Stimulated activated CD4-positive, alpha-beta T cell treated with anti-CD3 and anti-CD28 coated beads, Interleukin-12 subunit alpha, Interleukin-12 subunit beta, amount 100 ng/mL, for 4 hours (primary cell): ENCODE measurements at places on chromosomes 4 and X.

DNA sequence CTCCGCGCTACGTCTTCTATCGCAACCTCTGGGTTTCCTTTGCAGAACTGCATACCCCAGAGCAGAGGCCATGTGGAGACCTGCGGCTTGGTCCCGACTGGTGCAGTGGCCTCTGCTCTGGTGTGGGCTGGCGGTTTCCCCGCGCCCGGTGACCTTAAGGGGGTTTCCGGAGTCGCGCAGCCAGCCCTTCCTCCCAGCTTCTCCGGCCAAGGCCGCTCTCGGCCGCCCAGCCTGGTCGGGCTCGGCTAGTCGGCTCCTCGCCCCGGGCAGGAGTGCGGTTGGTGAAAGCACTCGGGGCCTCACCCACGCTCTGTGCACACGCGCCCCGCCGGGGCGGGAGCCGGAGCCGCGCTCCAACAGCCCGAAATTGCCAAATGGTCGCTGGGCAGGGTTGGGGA lies 84.9 kb downstream of the BCOR start:
- DNase-seq = no peak

GRCh38 chr4:89563431-89563830 lies 255.8 kb upstream of the GPRIN3 start:
- no peak for DNase-seq

DNA sequence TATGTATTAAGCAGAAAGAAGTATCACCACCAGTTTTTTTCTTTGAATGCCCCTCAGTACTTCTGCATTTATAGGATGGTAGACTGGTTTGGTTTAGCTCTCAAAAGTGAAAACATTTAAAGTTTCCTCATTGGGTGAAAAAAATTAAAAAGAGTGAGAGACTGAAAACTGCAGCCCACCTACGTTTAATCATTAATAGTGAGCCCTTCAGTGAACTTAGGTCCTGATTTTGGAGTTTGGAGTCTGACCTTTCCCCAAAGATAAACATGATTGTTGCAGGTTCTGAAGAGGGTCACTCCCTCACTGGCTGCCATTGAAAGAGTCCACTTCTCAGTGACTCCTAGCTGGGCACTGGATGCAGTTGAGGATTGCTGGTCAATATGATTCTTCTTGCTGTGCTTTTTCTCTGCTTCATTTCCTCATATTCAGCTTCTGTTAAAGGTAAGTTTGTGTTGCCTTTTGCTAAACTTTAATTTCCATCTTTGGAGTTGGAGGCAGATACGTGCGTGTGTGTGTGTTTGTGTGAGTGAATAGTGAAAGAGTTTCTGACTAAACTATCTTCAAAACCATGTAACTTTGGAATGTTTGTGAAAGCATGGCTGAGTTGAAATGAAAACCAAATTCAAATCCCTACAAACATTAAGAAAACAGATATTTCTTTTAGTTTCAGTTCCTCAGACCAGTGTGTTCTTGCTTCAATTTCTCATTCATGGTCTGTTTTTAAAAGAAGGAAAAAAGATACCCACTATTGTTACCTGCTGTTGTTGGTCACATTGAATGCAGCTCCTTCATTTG lies at the start of gene MTTP:
Gene MTTP (plus strand): TSS at position 295 of the 795 bp plus-strand sequence. CDS start 86 bp downstream, at position 381.
- DNase-seq = no peak

DNA sequence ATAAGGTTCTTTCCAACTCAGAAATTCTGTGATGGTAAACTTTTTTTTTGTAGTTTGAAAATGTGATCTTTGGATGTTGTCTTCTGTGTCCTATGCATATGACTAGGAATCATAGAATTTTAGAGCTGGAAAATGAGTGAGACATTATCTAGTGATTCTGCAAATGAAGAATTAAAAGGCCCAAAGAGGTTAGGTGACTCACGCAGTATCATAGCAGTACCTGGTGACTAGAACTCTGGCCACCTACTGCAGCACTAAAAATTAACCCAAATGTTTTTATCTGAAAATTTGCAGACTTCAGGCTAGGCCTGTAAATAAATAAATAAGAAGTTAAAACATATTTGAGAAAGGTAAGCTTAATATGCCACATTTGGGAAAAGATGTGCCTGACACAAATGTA lies 52.8 kb downstream of the NFKB1 start:
- no peak for DNase-seq

GRCh38 chr4:7511525-7511924 lies 76.8 kb upstream of the PSAPL1 start:
- DNase-seq = no peak

GRCh38 chr4:146478009-146478408 lies 43.7 kb downstream of the SLC10A7 start:
- DNase-seq = no peak

DNA sequence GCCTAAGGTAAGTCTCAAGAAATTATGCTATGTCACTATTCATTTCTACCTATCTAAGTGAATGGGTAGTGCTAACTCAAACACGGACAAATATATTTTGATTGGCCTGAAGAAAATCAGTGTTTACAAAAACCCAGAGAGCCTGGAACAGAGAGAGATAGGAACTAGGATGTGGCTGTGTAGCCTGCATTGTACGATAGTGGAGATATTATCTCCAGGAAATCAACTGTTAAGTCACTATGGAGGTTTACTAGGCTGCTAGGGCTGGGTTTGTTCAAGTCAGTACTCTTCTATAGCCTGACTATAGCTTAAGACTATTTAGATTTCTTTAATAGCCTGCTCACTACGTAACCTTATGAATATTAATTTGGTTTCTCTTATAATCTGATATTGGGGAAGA lies 127.9 kb downstream of the TACR3 start:
- no peak for DNase-seq

- no peak for DNase-seq
Observed at GRCh38 chr4:87669373-87669772, 19.3 kb downstream of the DMP1 start.

GRCh38 chr4:53644607-53645006 lies 53.3 kb upstream of the LNX1 start:
- DNase-seq = no peak

DNA sequence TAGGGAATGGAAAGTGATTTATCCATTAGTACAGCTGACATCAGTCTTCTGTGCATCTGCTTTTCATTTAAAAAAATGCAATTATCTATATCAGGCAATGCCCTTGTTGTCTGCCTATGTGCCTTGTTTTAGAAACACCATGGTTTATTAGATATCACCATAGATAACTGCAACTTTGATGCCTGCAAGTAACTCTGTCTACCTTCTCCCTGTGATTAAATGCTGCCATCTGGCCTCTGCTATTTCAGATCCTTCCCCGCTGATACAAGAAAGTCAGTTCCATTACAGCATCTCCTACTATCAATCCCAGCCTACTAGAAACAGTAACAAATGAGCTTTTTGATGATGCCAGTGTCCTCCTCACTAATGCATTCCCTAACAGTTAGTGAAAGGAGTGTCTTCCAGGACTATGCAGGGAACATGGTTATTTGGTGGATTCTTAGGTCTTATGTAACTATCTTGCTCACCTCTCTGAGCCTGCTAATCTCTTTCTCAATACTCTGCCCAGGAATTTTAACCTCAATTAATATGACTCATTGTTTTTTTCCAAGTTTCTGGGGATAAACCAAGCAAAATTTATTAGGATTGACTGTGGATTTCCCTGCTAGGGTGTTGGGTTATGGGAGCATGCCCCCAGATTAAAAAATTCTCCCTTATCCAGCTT lies 444.9 kb downstream of the RAPGEF2 start:
- DNase-seq = no peak

DNA sequence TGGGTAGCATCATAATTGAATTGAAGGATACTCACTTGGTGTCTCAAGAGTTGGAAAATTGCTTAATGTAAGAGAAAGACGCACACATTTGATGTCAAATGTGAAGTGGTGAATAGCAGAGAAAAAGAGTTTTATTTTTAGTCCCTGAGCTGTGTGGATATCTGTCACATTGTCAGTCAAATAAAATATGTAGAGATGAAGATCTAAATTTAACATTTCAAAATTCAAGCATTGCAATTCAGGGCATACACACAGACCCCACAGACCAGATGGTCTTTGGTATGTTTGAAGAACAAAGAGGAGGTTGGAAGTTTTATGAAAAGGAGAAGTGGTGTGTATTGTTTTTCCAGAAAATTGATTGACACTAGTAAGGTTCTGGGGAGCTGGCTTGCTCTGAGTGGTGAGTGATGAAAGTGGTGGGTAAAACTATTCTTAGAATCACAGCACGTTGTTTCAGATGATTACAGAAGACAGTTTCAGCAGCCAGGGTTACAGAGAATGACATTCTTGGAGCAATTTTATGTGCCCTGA lies 44.9 kb upstream of the BBS12 start:
- DNase-seq = no peak
